ENCODE measurements at places on chromosomes 1 and 21.

DNA sequence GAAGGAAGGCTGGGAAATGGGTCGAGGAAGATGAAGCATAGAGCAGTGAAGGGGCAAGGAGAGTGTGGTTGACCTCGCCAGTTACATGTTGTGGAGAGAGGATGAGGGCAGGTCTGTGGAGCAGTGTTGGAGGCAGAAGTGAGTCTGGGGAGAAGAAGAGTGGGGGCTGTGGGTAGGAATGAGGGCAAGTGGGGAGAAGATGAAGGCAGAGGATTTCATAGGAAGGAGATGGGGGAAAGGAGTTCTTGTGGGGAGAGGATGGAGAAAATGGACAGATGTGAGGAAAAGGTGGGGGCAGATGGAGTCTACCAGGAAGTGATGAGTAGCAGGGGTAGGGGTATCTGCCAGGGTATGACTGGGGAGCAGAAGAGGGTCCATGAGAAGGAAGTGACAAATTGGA, 3.6 kb downstream of the ARMH1 start:
- no peak for DNase-seq

GRCh38 chr1:172137703-172138454, 282.6 kb upstream of the C1orf105 start:
- DNase-seq = no peak

- DNase-seq = no peak
Observed at GRCh38 chr1:77030401-77031105, 163.3 kb downstream of the ST6GALNAC5 start.

DNA sequence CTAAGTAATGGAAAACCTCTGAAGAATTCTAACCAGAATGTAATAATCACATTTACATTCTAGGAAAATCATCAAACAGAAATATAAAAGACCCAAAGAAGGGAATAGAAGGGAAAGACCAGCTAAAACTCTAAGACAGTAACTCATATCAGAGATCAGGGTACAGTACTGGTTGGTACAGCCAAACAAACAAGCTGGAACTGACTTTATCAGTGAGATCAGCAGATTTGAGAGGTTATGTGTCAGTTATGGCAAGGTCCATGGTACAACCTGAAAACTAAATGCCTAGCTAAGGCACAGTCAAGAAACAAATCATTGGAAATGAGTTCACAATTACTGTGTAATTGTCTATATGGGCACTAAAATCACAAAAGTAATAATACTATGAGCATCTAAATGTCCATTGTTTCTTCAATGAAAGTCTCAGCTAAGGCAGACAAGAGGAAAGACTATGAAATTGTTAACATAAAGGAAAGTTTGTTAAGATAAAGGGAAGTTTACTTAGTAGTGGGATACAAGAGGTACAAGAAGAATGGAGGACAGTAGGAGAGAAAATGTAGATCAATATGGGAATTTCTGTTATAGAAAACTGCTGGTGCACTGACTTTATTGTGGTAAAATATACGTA, 75.8 kb downstream of the TRIM33 start:
- DNase-seq = no peak

- DNase-seq = no peak
Observed at GRCh38 chr1:180489313-180489712, 13.1 kb downstream of the ACBD6 start.

GRCh38 chr1:119948342-119949214, 52.3 kb upstream of the ADAM30 start:
- DNase-seq = peak; percentile 16

GRCh38 chr1:216710598-216711333, 12.5 kb downstream of the ESRRG start:
- no peak for DNase-seq

GRCh38 chr1:89998306-89998705, 3.4 kb downstream of the ZNF326 start:
- DNase-seq = no peak

DNA sequence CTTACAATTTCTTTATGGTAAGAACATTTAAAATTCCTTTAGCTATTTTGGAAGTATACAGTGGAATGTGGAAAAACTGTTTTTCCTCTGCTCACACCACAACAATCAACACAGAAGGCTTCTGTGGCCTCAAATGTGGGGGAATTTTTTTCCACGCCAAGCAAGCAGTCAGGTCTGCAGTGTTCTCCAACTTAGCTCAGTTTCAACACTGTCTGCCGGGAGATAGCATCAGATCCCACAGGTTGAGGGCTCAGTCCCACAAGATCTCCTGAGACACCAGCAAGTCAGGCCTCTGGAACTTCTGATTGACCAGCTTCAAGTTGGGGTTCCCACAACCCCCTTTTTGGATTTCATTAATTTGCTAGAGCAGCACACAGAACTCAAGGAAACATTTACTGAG, 50.3 kb downstream of the PTBP2 start:
- no peak for DNase-seq

DNA sequence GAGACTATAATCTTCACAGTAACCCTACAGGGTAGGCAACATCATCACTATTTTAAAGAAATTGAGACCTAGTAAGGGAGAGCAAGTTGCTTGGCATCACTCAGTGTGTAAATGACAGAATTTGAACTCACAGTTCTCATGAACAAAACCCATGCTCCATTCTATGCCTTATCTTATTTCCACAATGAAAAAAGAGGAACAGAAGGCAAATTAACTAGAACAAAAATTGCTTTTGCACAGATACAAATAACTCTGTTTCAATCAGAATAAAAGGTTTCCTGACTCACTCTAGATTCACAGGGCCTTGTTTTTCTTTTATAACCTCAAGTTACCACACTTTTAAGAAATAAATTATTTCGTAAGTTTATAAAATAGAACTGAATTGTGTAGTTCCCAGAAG, 90.1 kb downstream of the UCHL5 start:
- DNase-seq = no peak

GRCh38 chr1:228794810-228795209, 59.5 kb downstream of the RHOU start:
- no peak for DNase-seq

GRCh38 chr1:63557365-63557987, 34.2 kb downstream of the EFCAB7 start:
- DNase-seq = no peak

- no peak for DNase-seq
Observed at GRCh38 chr1:24986372-24986965, 56.4 kb upstream of the RUNX3 start.

DNA sequence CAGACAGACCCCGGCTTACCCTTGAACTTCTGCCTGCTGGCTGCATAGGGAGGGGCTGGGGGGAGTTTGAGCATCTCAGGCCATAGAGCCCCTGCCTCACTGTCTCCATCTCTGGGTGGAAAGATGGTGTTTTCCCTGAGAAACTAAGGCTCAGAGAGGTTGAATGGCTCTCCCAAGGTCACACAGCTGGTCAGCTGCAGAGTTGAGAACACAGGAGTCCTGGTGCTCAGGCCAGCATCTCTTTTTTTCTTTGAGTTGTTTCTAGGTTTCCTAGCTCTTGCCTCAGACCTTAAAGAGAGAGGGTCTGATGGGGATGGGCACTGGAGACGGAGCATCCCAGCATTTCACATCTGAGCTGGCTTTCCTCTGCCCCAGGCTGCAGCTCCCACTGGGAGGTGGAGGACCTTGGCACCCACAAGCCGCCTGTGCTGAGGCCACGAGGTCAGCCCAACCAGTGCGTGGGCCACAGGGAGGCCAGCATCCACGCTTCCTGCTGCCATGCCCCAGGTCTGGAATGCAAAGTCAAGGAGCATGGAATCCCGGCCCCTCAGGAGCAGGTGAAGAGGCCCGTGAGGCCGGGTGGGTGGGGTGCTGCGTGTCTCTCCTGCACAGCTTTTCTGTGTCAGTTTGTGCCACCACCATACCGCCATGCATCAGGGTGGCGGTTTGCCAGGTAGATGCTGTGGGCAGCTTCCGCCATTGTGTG, 21.8 kb downstream of the PCSK9 start:
- DNase-seq = no peak

- no peak for DNase-seq
Observed at GRCh38 chr1:59367301-59368007, 70.6 kb downstream of the FGGY start.

DNA sequence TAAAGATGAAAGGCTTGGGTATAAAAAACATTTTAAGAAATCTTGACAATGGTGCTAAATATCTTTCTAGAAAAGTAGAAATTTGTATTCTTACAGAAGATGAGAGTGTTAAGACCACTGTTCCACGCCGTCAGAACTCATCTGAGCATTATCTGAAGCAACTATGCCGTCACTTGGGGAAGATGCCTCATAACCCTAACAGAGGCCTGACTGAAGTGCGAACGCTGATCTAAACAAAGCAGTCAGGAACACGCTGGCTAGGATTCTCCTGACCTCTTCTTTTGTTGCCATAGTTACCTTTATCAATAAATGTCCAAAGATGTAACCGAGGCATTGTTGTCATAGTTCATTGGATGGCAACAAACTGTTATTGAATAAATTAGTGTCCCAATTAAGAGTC, 612.4 kb downstream of the LTN1 start:
- no peak for DNase-seq

- no peak for DNase-seq
Observed at GRCh38 chr1:201015551-201016091, 7.9 kb downstream of the KIF21B start.

- DNase-seq = no peak
Observed at GRCh38 chr1:2322581-2323211, 68.7 kb downstream of the MORN1 start.

DNA sequence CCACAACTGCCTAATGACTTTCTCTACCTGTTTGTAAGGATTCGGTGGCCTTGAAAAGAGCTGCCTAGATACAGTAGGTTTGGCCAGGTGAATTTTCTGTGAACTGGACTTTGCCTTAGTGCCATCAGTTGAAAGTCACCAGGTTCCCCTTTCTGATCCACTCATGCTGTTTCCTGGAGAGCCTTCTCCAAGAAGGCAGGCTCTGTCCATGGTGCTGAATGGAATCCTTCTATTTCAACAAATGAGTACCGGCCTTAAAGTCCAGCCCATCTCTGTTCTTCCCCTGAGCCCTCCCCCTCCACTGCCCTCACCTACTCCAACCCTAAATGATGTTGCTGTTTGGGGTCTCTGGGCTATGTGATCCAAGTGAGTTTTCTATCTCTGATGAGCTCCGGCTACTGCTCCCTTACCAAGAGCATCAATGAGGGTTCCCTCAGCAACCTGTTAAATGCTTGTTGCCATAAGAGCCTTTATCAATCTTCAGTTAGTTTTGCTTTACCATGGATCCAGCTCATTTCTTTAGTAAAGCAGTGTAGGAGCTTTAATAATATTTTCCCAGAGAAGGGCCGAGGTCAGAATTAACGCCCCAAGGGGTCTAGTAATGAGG, 500.4 kb downstream of the PTPRU start:
- DNase-seq = peak; percentile 14

GRCh38 chr1:108584428-108584856, 24.5 kb downstream of the EEIG2 start:
- DNase-seq = no peak

- DNase-seq = no peak
Observed at GRCh38 chr1:17635276-17635675, 95.8 kb downstream of the ARHGEF10L start.

GRCh38 chr1:1260843-1261560, 12.7 kb downstream of the UBE2J2 start:
- DNase-seq = no peak

- no peak for DNase-seq
Observed at GRCh38 chr1:193555662-193556441, 369.4 kb upstream of the B3GALT2 start.

DNA sequence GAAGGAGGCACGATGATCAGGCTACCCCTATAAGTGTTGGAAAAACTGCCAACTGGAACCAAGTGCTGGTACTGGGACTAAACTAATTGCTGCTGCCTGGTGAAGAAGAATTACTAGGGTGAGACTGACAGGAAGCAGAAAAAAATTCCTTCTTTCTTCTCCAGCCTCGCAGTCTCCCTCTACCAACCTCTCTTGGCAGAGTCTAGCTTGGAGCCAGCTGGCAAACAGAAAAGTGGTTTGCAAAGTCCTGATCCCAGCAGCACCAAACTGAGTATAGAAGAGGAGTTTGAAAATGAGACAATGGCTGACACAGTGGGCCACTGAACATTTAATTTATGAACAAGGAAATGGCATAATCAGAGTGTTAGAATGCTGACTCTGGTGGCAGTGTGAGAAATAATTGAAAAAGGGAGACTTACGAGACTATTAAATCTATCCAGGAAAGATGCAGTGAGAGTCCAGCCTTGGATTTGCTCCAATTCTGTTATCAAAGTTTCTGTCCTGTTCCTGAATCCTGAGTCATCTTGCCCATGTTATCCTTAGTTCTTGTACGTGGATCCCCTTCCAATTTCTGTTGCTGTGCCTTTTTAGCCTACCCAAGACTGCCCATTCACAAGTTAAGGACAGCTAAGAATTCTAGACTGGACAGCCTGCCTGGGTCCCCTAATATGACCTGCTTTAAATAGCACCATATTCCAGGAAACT, 23.7 kb upstream of the DISP1 start:
- no peak for DNase-seq

- no peak for DNase-seq
Observed at GRCh38 chr1:209386156-209386555, 197.4 kb upstream of the CAMK1G start.

GRCh38 chr1:18830596-18830995, 28.9 kb downstream of the TAS1R2 start:
- DNase-seq = peak; percentile 74

DNA sequence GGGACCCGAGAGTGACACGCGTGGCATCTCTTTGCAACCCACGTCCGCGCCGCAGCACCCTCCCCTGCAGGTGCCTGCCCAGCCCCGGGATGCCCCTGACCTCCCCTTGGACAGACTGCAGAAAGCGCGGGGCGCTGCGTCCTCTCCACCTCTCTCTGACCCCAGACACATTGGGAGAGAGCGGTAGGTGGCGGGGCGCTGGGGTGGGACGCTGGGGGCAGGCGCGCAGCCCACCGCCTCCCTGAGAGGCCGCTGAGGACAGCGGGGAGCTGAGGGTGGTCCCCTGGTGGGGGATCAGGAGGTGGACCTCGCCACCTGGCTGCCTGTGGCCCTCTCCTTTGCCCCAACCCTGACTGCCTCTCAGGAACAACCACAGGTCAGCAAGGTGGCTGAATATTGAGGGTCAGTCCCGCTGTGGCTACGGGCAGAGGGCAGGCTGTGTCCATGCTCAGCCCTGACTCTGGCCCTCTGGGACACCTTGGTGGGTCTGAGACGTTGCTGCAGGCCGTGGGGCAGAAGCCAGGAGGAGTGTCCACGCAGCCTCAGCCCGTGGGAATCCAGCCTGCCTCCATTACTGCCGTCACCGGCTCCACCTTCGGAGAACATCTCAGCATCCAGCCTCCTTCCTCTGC, 761 bp upstream of the UBE2J2 start:
- DNase-seq = no peak

DNA sequence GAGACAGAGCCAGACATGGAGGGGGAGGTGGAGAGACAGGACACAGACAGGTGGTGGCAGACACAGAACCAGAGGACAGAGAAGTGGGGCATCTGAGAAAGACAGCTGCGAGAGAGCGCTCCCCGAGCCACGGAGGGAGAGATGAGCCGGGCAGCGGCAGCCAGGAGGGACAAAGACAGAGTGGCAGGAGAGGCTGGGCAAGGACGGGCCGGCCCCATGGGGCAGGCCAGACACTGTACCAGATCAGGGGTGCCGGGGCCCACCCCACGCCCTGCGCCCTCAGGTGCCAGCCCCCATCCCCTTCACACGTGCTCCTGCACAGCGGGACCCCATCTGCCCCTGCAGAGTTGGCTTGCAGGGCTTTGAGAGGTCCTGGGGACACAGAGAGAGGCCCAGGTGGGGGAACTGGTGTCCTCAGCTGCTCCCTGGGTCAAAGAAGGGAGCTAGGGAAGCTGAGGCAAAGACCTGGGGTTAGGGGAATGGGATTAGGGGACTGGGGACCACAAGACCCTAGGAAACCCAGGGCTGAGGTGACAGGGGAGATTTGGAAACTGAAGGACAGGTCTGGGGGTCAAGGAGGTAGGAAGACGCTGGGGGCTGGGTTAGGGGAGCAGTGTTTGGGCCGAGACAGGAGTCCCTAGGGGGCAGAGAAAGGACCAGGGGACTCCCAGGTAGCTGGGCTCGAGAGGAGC, 643 bp downstream of the FNDC5 start:
- DNase-seq = no peak

All from SK-N-MC (cell line).